ENCODE measurements at places on chromosomes 16 and 17. TPM values are rescaled to one million over a fixed set of nuclear protein-coding genes. Genes with fewer than 3 reads are reported as not detected.
A peak's percentile ranks its signal among the peaks of the same experiment; 100 is the strongest.

GRCh38 chr17:32794533-32795246, 82.2 kb downstream of the MYO1D start:
- DNase-seq = no peak

DNA sequence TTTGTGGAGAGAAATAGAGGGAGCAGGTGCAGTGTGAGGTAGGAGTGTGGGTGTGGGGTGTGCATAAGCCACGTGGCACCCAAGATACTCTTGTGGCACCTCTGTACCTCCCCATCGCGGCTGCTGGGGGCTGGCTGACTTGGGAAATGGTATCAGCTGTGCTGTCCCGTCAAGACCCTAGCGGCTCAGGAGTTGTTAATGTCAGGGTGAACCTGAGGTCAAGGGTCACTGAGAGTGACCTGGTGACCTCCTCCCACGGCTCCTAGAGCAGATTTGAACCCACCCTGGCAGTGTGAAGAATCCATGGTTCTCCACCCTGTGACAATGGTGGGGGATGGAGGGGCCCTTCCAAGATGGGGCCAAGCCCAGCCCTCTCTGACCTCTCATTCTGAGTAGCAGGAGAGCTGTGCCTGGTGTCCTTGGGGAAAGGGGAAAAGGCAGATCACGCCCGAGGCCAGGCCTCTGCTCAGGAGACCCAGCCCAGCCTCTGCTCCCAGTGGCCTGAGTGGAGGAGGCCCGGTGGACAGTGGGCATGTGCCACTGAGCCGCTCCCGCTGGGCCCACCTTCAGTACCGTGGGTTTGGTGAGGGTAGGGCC, 3.0 kb upstream of the WFIKKN2 start:
- DNase-seq = no peak

DNA sequence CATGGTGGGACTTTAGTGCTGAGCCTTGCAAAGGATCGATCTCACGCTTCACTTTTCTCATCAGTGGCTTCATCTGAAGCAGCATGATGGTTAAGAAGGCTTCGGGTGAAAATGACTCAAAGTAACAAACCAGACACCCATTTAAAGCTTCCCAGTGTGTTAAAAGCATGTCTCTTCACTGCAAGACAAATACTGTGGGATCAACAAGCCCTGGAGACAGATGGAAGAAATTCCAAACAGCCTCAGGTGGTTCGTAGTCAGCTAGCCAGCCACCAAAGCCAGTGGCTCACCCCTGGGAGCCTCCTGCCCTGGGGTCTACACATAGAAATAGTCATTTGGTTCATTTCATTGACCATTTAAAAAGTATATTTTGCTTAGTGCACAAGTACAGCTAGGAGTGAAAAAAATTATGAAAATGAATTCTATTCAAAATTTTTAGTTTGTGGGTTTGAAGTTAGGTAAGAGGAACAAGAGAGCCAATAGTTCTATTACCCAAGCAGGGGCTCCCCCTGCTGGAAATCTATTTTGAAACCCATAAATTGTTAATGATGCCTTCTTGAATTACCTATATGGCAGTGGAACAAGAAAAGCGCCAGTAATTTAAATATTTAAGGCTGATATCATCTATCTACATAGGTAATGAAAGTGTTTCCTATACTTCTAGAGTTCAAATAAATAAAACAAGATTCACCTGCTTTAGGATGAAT, 51.6 kb downstream of the PMP22 start:
- DNase-seq = peak; percentile 5

DNA sequence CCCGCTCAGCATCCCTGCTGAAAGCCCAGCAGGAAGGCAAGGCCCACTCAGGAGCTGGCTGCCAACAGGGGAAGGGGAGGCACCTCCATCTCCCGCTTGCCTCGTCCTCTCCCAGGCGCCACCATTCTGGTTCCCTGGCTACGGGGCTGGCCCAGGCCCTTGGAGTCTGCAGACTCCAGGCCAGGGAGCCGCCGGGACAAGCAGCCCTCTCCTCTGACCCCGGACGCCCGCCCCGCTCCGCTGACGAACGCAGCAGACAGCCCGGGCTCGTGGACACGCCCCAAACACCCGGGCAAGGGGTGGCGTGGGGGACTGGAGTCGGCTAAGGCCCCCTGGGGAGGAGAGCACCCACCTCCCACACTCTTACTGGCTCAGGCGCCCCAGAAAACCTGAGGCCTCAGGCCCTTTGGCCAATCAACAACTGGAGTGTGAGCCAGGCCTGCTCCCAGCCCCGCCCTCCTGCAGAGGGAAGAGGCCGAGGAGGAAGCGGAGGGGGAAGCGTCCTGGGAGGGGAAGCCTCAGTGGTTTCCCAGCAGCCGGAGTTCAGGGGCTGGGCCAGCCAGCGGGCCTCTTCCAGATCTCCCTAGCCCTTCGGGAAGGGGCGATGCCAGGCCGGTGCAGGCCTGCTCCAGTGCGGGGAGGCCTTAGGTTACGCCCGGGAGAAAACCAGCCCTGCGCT, 4.2 kb downstream of the MNT start:
- DNase-seq = peak; percentile 94

DNA sequence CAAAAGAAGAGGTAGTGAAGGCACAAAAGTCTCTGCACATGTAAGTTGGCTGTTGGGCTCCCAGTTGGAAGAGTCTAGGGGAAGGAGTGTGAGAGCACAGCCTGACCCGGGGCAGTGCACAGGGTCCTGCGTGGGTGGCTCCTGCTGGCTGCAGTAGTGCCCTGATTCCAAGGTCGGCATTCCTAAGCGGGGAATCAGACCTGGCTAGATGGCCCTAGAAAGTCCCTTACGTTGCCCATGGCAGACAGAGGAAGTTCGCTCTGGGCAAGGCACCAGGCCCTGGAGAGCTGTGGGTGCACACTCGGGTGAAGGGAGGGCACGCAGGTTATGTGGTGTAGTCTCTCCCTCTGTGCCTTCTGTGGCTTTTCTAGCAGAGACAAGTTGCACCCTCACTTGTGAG, 22.8 kb upstream of the SLC5A11 start:
- no peak for DNase-seq

- no peak for DNase-seq
Observed at GRCh38 chr17:64157669-64158180, 27.8 kb upstream of the ERN1 start.

GRCh38 chr16:88758227-88758943, 26.6 kb downstream of the PIEZO1 start:
- no peak for DNase-seq

GRCh38 chr16:17578981-17579874, 108.5 kb upstream of the XYLT1 start:
- peak; percentile 80 for DNase-seq

- DNase-seq = no peak
Observed at GRCh38 chr17:10243883-10244844, 45.8 kb upstream of the GAS7 start.

GRCh38 chr17:68197091-68197996, 50.5 kb upstream of the AMZ2 start:
- DNase-seq = no peak

GRCh38 chr16:82460766-82461165, 166.0 kb upstream of the CDH13 start:
- DNase-seq = no peak

LPO gene
- 0.17 TPM for polyA plus RNA-seq

IGF2BP1 gene
- polyA plus RNA-seq = 32.9 TPM

C1QTNF1 gene
- polyA plus RNA-seq = 1.9 TPM

BAIAP3 gene
- 4.6 TPM for polyA plus RNA-seq

All from left kidney (tissue), 8 donors.